ENCODE measurements at places on chromosomes 12 and 14.

DNA sequence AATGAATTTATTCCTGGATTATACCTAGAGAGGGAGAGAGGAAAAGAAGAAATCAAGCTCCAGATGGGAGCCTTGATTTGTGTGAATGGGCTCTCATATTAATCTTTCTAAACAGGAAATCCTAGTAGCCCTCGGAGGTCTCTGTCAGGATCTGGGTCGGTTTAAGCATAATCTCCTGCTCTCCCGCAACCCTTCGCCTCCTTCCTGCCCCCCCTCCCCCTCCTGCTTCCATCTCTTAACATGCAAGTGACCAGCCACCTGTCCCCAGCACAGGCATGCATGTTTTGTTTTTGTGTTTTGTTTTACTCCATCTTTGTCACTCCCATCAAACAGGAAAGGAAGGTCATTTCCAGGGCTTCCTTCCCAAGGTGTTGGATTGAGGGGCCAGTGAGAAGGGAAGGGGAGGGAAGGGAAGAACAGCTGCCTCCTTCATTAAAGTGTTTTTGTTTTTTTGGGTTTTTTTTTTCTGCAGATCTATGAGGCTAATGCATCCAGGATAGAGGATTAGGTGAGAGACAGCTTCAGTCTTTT lies 4.8 kb upstream of the KCNA5 start:
- DNase-seq, result no peak

- no peak for DNase-seq
Observed at GRCh38 chr12:58695263-58695662, 225.0 kb downstream of the LRIG3 start.

GRCh38 chr12:68240975-68241374 lies 12.4 kb downstream of the IL22 start:
- no peak for DNase-seq

DNA sequence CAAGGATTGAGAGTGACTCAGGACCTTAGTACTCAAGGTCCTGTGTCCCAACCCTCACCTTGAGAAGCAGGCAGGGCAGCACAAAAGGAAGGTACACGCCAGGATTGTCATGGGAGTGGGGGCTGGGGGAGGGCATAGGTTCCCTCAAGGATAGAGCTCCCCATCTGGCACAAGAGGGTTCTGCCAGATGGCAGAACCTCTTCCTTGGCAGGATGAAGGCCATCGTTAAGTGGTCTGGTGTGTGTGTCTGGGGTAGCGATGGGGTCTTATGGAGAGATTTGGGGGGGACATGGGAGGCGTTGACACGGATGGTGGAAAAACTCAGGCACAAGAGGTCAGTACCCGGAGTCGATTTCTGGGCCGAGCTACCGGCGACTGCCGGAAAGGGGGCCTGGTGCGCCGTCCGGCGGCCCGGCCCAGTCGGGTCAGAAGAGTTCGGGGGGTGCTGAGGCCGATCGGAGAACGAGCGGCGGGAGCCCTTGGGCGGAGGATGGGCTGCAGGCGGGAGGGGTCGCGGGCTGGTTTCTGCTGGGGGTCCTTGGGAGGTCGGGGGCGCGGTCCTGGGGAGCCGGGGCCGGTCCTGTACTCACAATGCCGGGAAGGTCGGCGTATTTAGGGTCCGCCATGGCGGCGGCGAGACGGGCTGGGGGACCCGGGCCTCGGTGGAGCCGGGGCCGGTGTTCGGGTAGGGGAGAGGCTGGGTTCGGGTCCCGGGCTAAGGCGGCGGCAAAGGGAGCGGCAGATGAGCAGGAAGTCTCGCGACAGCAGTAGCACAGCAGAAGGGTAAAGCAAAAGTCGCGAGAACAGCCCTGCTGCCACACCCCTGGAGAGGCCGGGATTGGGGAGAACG lies at the start of gene DCTN2:
Gene DCTN2, minus strand, starts transcription at position 755 of the 850 bp plus-strand sequence. Its CDS starts 129 bp downstream, at position 626.
- DNase-seq, result peak; percentile 87
